ENCODE measurements at places on chromosomes 3 and 15. TPM values are rescaled to one million over a fixed set of nuclear protein-coding genes. Genes with fewer than 3 reads are reported as not detected.

The TEX55 gene
- polyA plus RNA-seq: not detected

The SLC22A13 gene
- polyA plus RNA-seq: not detected

The RHCG gene
- polyA plus RNA-seq: not detected

The CHRNA5 gene
- polyA plus RNA-seq: 0.53 TPM

The CDHR4 gene
- polyA plus RNA-seq: not detected

The OR5K2 gene
- polyA plus RNA-seq: not detected

The UACA gene
- not detected for polyA plus RNA-seq

The PLCB2 gene
- 57.0 TPM for polyA plus RNA-seq

The NKTR gene
- 15.9 TPM for polyA plus RNA-seq

The TRPM1 gene
- polyA plus RNA-seq: not detected

The COL8A1 gene
- polyA plus RNA-seq: not detected

The GRK7 gene
- 0.09 TPM for polyA plus RNA-seq

The UPK1B gene
- not detected for polyA plus RNA-seq

Measured in immature natural killer cell (primary cell).